ENCODE measurements at places on chromosomes 4 and X.

GRCh38 chrX:46179748-46180147 is 365.5 kb downstream of the ZNF674 start:
- DNase-seq = no peak

DNA sequence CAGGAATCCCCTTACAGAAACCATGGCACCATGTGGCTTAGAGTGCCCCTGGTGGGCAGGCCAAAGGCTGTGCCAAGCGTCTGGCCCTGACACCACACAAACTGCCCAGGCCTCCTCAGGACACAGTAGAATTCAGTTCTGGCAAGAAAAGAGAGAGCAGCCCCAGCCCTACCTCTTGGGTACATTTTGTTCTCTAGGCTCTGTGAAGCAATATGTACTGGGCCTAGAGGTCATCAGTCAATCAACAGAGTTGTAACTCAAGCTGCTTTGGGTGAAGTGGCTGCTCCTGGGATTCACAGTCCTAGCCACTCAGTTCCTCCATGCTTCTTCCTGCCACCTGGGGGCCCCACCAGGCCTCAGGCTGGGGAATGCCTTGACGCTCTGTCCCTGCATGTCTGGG is 158.1 kb upstream of the MAMLD1 start:
- no peak for DNase-seq

- no peak for DNase-seq
These were observed 49.8 kb downstream of the RWDD4 start for GRCh38 chr4:183609151-183609550.

GRCh38 chr4:119683518-119683917 is 54.9 kb upstream of the PDE5A start:
- peak; percentile 18 for DNase-seq

DNA sequence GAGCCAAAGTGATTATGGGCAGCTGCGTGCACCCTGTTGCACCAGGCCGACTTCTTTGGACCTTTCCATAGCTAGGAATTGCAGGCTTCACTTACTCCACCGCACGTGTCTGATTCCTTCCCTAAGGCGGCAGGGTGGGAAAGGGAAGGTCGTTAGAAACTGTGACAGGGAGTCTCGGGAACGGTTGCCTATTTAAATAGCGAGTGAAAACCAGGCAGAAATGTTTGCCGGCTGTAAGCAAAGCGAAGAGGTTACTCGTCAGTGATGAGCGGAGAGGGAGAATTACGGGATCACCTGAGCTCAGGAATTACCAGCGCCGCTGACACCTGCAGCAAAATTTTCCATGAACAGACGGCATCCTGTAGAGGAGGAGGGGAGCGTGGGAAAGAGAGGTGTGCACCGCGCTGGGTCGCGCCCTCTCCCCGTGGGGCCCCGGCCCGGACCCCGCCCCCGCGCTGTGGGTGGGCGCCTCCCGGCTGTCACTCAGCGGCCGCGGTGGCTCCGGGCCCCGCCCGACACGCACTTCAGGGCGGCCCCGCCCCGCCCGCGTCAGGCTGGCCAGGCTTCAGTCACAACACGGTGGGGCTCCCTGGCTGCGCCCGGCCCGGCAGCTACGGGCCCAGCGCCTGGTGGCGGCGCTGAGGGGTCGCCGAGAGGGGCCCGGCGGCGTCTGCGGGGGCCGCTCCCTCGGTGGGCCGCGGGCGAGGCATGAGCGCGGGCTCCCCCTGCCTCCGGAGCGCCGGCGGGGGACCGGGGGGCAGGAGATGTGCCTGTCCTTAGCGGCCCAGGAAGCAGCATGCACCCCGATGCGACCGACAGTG is at the start of gene SNX25:
TSS of gene SNX25 (plus strand) at position 568 of the 821 bp plus-strand sequence. CDS start at position 797, 229 bp downstream.
- peak; percentile 82 for DNase-seq

DNA sequence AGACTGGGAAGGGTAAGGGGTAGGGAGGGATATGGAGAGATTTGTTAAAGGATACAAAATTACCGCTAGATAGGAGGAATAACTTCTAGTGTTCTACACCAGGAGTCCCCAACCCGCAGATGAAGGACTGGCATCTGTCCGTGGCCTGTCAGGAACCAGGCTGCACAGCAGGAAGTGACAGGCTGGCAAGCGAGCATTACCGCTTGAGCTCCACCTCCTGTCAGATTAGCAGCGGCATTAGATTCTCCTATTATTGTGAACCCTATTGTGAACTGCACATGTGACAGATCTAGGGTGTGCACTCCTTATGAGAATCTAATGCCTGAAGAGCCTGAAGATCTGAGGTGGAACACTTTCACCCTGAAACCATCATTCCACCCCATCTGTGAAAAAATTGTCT is 27.9 kb upstream of the BBS7 start:
- no peak for DNase-seq

- DNase-seq = peak; percentile 51
These were observed 4.9 kb downstream of the ENPEP start for GRCh38 chr4:110480746-110481271.

- no peak for DNase-seq
These were observed at the start of gene NPFFR2 for GRCh38 chr4:72031868-72032608. Gene NPFFR2, plus strand, starts transcription at chr4:72032000. Its CDS starts 96,592 bp downstream, at chr4:72128592.

DNA sequence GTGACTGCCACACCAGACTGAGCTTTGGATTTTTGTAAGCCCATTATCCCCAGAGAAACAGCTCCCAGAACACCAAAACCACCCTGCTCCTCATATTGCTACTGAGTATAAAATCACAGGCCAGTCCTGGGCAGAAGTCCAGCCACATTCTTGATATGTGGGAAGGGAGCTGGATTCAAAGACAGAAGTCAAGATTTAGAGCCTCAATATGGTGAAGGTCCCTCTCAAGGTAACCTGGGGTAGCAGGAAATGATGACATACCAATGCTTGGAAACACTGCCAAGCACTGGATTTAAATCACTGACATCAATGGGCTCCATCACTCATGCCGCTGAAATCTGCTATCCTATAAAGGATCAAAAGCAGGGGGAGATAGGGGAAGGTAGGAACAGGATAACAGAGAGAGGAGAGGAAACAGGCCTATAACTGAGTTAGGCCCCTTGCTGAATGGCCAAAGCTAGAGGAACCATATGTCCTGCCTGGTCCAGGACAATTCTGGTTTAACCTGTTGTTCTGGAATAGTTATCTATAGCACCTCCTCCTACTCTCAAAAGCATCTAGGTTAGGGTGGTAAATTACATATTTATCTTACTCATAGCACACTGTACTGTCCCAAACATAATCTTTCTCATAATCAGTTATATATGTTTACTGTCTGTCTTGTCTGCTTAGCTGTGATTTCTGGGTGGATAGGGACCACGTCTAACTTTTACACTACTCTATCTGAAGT is 83.7 kb upstream of the NHS start:
- DNase-seq = peak; percentile 0

DNA sequence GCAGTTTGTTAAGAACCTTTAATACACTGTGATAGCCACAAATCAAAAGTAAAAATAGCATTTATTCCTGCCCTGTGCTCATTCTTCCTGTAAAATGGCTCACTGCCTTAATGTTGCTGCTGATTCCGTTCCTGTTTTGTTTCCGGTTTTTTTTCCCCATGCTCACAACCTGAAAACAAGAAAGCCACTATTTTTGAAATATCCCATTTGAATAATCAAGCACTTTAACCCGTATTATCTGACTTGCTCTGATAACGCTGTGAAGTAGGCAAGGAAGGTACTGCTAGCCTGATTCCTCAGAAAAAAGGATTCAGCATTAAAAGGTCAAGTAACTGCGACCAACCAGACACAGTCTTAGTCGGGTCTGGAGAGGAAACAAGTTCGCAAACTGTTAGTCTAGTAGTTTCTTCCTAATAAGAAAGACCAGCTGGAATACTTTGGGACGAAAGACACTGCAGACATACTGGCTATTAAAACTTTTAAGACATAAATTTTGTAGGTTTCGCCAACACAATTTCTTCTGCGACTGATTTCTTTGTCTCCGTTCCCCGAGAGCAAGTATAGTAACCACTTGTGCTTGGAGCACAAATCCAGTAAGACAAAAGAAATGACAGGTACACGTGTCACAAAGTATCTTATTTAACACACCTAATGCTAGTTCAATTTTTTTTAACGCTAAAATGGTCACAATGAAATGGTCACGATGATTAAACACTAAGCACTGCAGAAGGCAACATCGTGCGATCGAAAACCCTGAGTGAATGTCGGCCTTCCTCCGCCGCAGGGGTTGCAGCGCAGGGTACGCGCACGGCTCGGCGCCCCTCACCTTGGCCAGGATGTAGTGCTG is 802 bp downstream of the COX18 start:
- peak; percentile 21 for DNase-seq

- no peak for DNase-seq
These were observed 164.4 kb downstream of the RBMX2 start for GRCh38 chrX:130566028-130566683.

DNA sequence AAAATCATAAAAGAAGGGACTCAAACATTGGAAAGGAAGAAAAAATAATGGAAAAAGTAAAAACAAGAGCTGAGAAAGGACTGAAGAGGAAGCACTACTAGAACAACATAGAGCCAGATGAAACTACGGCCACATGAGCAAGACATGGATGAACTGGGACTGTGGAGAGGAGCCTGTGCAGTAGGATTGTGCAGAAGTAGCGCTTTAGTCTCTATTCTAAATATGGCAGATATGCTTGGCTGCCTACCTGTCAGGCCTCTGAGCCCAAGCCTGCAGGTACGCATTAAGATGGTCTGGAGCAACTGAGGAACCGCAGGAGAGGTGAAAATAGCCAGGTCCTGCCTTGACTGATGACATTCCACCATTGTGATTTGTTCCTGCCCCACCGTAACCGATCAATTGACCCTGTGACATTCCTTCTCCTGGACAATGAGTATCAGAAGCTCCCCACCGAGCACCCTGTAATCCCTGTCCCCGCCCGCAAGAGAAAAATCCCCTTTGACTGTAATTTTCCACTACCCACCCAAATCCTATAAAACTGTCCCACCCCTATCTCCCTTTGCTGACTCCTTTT is 154.3 kb downstream of the CAMK2D start:
- DNase-seq = no peak

DNA sequence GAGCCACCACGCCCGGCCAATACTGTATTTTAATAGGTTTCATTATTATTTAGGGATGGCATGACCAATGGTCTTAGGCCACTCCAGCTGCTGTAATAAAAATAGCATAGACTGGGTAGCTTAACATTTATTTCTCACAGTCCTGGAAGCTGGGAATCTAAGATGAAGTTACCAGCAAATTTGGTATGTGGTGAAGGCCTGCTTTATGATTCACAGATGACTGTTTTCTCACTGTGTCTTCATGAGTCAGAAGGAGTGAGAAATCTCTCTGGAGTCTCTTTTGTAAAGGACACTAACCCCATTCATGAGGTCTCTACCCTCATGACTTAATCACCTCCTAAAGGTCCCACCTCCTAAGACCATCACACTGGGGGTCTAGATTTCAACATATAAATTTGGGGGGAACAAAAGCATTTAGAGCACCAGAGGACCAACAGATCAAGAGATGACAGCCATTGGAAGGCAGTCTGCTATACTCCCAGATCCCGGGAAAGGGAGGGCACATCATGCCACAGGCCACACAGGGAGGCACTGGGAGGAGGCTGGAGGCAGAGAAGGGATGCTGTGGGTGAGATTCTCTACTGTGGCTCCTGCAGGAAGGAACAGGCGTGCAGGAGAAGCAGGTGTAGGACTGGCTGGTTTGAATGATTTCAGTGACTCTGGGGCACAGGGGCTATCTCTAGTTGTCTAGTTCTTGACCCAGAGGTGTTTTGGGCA is 335.8 kb upstream of the SFRP2 start:
- DNase-seq = peak; percentile 93

DNA sequence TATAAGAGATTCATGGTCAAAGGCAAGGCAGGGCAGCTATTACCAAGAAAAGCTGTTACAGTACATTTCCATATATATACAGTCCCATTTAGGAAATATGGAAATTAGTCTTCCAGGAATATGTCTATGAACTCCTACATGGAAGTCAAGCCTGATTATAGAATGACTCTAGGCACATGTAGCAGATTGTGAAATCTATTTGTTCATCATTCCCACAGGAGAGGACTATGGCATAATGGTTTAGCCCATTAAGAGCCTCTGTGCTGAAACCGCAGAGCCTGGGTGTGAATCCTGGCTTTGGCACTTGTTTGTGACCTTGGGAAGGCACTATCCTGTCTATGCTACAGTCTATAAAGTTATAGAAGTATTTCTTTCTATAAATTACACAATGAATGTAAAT is 764.8 kb downstream of the RAPGEF2 start:
- DNase-seq = no peak

GRCh38 chrX:10989386-10989785 is 121.7 kb upstream of the HCCS start:
- DNase-seq = peak; percentile 71

- no peak for DNase-seq
These were observed 17.0 kb downstream of the HELT start for GRCh38 chr4:185035284-185035683.

GRCh38 chrX:9997041-9997440 is 29.9 kb downstream of the CLDN34 start:
- no peak for DNase-seq

DNA sequence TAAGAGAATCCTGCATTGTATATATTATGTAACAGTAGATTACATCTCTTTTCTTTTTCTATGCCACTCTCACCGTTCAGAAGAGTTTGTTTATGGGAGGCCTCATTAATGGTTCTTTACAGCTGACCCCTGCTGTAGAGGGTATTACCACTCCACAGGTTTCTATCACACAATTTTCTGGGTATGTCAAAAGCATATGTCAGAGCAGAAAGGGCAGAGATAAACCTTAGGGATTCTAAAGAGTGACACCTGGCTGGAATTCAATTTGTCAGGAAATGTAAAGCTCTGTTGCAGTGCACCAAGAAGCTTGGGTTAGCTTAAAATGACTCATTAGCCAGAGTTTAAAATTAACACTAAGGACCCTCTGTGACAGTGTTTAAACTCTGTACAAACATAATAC is 658.7 kb downstream of the PCDH18 start:
- no peak for DNase-seq

DNA sequence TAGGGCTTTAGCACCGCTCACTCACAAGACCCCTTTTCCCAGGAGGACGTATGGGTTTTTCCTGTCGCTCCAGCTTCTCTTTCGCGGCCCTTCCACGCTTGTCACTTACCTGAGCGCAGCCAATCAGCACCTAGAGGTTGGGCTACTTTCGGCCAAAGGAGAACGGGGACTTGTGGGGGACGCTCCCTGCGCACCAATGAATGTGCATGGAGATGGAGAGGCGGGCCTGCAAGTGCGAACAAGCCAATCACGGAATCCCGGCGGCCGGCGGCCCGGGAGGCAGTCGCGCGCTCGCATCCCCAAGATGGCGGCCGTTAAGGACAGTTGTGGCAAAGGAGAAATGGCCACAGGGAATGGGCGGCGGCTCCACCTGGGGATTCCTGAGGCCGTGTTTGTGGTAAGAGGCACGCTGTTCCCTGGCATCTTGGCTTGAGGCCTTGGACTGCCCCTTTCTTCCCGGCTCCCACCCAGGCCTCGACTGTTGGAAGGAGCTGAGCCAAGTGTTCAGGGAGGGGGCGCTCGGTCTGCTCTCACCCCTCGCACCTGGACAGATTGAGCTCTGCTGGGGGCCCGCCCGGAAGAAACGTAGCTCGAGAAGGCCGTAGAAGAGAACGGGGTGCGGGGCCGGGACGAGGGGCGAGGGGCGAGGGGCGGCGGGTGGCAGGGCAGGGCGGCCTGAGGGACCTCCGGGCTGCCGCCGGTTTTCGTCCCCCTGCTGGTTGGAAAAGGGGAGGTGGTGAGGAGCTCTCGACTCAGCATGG is at the start of gene VBP1:
TSS of gene VBP1 (plus strand) at position 282 of the 761 bp plus-strand sequence. CDS start at position 305, 23 bp downstream.
- peak; percentile 96 for DNase-seq

- DNase-seq = no peak
These were observed 58.2 kb downstream of the UBE2K start for GRCh38 chr4:39756159-39756558.

- DNase-seq = no peak
These were observed 353.4 kb downstream of the STIM2 start for GRCh38 chr4:27214010-27214409.
